ENCODE measurements at places on chromosomes 6 and 20.
A peak's percentile ranks its signal among the peaks of the same experiment; 100 is the strongest.

DNA sequence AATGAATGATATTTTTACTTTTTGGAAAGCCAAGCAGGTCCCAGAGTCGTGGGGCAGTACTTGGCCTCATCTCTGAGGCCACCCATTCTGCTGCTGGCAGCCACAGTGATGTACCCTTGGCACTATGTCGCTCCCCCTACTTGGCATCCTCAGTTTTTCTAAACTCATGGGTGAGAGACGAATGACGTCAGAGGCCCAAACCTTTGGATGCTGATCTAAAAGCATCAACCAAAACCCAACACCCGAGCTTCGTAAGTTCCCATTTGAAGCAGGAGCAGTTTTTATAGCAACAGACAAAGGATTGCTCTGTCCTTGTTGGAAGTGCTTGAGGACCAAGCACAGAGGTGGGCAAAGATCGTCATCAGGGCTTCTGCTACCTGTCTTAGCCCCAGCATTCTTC is 212.9 kb downstream of the PAX1 start:
- no peak for DNase-seq

DNA sequence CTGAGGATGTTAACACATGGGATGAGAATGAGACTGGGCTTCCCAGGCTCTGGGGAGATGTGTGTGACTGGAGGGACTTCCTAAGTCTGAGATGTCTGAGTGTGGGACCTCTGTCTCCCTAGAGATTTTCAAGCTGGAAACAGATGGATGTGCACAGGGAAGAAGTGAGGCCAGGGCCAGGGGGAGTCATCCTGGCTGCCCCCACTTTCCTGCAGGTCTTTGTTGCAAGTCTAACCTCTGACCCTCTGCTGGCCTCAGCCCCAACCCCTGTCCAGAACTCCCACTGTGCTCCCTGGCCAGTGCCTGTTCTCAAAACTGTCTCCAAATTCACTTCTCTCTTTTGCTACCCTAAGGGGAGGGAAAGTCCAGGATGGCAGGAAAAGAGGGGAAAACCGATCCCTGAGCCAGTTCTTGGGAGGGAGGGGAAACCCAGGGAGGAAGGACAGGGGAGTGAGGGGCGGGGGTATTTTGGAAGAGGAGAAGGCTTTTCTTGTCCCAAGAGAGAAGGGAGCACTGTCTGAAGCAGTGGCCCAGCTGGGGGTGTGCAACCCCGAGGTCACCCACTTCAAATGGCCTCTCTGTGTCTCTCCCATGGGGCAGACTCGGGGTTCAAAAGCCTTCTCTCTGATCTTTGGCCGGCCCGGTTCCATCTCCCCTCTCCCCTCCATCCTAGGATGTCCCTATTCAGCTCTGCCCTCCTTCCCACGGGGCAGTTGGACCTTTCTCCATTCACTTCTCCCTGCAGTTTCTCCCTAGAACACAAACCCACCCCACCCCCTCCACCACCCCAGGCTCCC is 3.1 kb downstream of the PPP1R18 start:
- no peak for DNase-seq

DNA sequence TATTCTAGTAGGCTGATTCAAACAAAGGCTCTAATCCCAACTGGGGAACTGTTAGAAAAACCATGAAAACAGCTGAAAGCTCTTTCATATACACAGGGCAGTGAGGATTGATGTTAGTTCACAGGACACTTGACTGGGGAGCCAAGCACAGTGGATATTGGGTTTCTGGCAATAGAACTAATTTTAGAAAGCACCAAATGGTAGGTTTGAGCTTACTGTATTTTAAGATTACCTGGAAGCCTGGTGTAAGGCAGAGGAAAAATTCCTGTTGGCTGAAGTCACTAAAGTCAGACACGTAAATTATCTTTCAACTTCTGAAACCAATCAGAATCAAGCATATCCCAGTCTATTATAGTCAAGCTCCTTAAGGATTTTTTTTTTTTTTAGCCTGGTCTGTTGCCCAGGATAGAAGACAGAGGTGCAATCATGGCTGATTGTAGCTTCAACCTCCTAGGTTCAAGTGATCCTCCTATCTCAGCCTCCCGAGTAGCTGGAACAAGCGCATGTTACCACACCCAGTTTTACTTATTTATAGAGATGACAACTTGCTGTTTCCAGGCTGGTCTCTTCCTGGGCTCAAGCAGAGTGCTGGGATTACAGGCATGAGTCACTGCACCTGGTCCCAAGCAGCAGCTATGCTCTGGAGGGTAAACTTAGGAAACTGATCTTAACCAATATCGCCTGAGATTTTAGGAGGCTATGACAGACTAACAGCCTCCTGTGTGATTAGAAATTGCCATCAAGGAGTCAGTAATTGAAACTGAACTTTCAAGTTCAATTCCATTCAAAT is 32.5 kb upstream of the SYNCRIP start:
- no peak for DNase-seq

GRCh38 chr6:1614448-1615150 is 4.9 kb downstream of the FOXC1 start:
- no peak for DNase-seq

DNA sequence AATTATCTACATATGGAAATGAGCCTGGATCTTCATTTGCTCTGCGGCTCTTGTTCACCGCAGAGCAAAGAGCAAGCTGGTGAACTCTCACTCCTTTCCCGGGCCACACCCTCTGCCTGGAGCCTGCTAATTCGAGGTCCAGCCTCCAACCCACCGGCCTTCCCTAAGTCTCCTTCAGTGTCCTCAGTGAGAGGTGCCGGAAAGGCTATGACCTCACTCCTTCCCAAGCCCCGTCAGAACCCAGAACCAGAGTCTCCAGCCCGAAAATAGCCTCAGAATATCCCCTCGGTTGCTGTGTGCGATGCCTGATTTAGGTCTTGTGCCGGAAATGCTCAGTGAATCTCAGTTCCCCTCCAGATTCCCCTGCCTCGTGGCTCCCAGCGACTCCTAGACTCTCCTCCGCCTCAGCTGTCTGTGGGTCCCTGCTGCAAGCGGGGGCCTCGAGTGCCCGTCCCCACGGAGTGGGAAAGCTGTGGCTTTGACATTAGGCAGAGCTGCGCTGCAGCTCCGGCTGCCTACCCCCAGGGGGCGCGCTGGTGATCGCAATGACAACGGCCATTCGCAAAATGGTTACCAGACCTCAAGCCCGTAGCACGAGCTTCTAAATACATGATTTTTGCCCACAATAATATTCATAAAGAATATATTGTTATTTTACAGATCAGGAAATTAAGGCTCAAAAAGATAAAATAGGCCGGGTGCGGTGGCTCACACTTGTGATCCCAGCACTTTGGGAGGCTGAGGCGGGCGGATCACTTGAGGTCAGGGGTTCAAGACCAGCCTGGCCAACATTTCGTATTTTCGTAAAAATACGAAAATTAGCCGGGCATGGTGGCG is 4.1 kb upstream of the BNIP5 start:
- peak; percentile 34 for DNase-seq

- DNase-seq, result no peak
Measured at GRCh38 chr20:48411245-48411644, 416.6 kb downstream of the PREX1 start.

DNA sequence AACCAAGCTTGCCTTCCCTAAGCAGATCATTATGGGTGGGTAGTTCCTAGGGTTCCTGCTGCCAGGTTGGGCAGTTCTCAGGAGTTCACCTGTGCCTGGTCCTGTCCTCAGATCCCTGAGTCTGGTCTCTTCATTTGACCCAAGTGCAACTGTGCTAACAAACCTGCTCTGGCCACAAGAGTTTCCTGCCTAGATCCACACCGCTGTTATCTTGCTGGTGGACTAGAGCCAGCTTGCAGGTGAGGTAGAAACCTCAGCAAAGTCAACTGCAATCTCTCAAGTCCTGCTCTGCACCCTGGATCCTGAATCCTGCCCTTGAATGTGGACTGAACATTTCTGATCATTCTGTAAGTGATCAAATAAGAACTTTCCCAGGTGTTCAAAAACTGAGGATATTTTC is 191.8 kb upstream of the LRFN2 start:
- DNase-seq, result no peak

DNA sequence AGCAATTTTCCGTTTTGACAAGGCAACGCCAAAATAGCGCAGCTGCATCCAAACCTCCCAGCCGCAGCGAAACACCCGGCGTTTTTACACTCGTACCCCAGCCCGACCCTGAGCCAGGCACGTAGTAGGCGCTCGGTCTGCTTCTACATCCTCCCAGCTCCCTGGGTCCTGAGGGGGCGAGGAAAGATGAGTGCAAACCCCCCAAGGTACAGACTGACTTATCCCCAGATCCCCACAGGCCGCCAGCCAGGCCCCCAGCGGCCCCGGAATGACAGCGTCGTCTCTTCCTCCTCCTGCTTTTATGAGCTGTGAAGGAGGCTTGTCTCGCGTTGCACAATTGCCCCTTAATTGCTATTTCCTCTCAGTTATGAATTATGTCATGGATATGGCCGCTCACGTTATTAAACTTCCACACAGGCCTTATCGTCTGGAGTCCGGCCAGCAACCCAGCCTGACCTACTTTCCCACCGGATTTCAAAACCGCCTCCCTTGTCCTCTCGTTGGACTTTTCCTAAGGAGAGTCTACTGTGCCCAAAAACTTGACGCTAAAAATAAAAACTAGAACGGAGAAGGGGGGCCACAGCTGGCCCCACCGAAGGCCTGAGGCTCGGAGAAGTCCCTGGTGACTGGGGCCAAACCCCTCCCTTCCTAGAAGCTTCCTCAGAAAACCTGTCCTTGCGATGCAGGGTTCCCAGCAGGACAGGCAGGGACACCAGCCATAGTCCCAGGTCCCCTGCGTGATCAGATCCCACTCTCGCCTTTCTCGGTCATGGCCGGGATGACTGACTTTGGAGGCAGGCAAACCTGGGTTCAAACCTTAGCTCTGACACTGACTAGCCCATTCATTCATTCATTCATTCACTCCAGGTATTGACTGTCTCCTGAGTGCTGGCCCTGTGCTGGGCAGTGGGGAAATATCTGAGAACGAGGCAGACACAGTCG is 130.9 kb upstream of the PTPN1 start:
- no peak for DNase-seq

DNA sequence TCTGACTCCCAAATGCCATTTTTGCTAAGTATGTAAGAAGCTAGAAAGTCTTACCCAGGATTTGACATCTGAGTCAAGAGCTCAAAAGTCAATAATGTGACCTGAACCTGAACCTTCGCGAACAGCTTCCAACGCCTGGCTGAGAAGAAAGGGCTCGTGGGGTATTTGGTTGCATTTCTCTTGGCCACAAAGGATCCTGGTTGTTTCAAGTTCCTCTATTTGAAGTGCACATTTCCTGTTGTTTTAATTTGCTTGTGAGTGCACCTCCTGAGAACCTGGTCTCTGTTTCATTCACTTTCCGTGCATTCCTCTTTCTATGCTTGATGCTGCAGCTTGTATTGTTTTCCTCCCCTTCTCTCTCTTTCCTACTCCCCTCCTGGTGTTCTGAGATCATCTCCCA is 212.5 kb downstream of the FOXA2 start:
- no peak for DNase-seq

DNA sequence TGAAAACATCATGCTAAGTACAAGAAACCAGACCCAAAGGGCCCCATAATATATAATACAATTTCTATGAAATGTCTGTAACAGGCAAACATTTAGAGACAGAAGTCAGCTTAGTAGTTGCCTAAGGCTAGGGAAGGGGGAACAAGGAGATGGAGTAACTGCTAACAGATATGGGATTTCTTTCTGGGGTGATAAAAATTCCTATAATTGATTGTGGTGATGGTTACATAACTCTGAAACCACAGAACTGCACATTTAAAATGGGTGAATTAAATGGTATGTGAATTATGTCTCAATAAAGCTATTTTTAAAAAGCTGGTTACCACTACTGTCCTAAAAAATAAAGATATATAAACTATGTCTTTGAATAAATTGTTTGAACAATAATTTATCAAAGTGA is 3.2 kb downstream of the CEP162 start:
- no peak for DNase-seq

GRCh38 chr6:37714836-37715420 is 17.2 kb upstream of the MDGA1 start:
- DNase-seq, result no peak

DNA sequence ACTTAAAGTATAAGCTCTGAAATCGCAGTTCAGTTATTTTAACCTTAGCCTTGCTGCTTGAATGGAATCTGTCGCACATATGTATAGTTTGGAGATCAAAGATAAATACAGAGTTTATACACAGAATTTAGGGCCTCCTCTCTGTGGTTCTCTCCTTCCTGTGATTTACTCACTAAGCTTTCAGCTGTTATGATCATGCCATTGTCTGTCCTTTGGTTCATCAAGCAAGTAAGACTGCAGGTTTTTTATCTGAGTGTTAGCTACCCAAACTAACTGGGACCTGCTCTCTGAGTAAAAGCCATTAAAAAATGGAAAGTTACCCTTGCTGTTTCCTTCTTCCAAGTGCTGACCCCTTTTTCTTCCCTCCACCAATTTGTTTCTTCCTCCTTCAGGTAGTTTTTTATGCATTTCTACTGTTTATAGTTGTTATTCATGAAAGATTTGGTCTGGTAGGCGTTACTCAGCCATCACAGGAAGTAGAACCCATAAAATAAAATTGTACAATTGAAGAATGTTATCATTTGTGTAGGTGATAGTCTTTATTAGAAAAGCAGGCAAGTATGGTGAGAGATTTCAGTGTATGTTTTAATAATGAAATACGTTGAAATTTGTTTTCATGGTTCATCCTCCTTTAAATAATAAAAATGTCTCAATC is 33.7 kb upstream of the SUMO4 start:
- DNase-seq, result no peak

DNA sequence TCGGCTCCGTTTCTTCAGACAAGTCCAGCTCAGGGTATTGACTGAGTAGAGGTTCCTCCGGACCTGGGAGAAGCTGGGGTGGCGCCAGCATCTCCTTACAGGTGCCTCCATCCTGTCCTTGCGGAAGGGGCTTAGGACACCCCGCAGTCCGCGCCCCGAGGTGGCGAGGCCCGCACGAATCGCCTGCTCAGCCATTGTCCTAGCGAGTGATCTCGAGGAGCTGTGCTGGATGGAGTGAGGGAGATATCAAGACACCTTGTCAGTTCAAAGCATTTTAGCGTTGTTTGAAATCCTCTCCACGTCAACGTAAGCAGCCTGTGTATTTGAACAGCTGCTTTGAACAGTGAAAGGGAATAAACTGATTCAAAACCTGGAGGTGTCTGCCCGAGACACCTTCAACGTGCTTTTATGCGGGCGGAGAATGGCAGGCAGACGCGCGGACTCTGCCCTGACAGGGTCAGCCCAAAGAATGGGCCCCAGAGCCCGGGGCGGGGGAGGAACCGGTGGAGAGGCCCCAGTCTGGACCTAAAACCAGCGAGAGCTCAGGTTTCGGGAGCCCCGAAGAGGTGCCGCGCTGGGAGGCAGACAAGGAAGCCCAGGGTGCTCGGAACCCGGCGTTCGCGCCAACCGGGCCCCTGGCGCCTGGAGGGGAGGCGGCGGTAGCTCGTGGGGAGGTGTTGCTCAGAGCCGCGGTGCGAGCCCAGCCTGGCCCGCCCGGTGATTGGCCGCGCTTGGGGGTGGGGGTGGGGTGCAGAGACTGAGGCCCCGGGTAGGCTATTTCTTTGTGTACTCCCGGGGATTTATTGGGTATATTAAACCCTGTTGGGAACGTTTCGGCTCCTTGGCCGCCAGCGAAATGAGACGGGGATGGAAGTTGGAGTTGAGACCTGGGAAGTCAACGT is 3.1 kb upstream of the POU3F2 start:
- no peak for DNase-seq

All from stimulated activated CD8-positive, alpha-beta memory T cell treated with anti-CD3 and anti-CD28 coated beads, Interleukin-15, amount 100 ng/mL, for 4 hours (primary cell).